ENCODE measurements at places on chromosomes 12 and 14. TPM values are rescaled to one million over a fixed set of nuclear protein-coding genes. Genes with fewer than 3 reads are reported as not detected.

Gene IQSEC3
- total RNA-seq: not detected

Gene G2E3
- total RNA-seq: 29.0 TPM

Gene AMDHD1
- 0.17 TPM for total RNA-seq

Gene OR4K14
- total RNA-seq: not detected

Gene TAS2R46
- total RNA-seq: 0.11 TPM

Gene KRT71
- total RNA-seq: not detected

Gene GPR65
- not detected for total RNA-seq

Gene ARF6
- total RNA-seq: 67.7 TPM

Gene C12orf76
- total RNA-seq: 7.7 TPM

Gene HOTAIR
- total RNA-seq: 7.0 TPM

Gene HIGD1C
- not detected for total RNA-seq

Gene PLA2G1B
- total RNA-seq: not detected

Gene PDE3A
- not detected for total RNA-seq

Gene FAM222A
- total RNA-seq: 1.2 TPM

Gene SOAT2
- not detected for total RNA-seq

GRCh38 chr12:98217257-98217656, 298.1 kb upstream of the TMPO start:
- no peak for DNase-seq

GRCh38 chr12:7959701-7960121, 23.7 kb upstream of the SLC2A3 start:
- peak; percentile 23 for DNase-seq

DNA sequence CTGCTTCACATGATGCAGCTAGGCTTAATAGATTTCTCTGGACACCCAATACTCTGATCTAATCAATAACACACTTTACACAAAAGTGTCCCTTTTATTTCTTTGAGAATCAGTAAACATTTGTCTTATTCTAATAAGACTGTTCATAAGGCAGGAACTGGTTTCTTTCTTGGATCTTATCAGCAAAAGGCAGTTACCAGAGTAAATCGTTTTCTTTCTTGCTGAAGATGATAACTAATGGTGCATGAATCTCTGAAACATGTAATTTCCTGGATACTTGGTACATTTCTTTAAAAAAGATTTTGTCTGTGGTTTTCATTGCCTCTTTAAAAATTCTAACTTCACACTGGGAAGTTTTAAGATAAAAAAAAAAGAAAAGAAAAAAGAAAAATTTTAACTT, 39.6 kb downstream of the WIF1 start:
- DNase-seq: no peak

DNA sequence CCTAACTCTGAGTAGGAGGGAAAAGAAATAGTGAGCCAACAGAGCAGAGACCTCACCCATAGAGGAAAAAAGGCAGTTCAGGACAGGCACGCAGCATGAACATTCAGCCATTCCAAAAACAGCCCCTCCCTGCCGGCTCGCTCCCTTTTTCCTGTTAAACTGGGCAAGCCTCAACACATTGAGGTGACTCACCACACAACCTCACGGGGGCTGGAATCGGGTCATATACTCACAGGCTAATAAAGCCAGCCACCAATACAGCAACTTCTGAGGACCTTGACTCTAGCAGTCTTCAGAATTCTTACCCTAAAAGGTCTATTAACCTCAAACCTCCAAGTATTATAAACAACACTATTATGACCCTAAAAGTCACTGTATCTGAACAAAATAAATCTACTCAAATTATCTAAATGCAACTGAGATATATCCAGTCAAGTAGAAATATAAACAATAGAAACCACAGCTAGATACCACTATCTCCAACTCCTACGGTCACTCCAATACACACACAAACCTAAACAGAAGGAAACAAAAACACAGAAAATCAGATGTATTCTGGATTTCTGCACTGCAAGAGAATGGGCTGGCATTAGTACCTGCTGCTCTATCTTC, 6.3 kb downstream of the YBX3 start:
- DNase-seq: peak; percentile 90

- DNase-seq: no peak
Measured at GRCh38 chr12:77060136-77060882, 5.1 kb downstream of the E2F7 start.

- no peak for DNase-seq
Measured at GRCh38 chr12:120064054-120064940, 52.3 kb downstream of the RAB35 start.

GRCh38 chr12:64733857-64734256, 25.3 kb downstream of the GNS start:
- peak; percentile 95 for DNase-seq

DNA sequence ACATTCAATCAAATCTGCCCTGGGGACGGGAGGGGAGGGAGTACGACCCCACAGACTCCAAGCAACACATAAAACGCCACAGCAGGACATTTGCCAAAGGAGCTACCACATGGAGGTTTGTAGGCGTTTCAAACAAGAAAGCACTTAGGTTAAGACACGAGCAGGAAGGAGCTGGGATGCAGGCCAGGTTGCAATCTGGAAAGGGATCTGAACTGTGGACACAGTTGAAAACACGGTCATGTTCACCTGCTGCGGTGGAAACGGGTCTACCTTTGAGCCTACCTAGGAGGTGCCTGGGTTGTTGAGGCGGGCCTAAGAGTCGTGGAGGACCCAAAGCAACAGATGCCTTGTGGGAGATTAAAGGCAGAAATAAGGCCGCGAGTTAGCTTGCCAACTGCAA, 18.4 kb downstream of the PRKAB1 start:
- DNase-seq: no peak

DNA sequence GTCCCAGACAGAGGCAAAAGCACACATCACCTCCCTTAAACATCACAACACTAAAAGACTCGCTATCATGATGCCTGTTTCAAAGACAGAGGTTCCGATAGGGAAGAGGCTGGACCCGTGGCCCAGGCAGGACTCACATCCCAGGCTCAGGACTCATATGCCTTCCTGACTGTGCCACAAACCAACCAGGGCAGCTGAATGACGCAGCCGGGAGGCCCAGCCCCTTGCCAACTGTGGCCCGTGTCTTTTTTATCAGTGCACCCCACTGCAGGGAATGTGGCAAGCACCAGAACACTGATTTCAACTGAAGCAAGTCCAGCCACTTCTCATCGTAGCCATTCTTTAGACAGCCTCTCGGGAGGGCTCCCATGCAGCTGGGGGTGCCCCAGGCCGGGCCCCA, 132.3 kb downstream of the KSR2 start:
- no peak for DNase-seq

DNA sequence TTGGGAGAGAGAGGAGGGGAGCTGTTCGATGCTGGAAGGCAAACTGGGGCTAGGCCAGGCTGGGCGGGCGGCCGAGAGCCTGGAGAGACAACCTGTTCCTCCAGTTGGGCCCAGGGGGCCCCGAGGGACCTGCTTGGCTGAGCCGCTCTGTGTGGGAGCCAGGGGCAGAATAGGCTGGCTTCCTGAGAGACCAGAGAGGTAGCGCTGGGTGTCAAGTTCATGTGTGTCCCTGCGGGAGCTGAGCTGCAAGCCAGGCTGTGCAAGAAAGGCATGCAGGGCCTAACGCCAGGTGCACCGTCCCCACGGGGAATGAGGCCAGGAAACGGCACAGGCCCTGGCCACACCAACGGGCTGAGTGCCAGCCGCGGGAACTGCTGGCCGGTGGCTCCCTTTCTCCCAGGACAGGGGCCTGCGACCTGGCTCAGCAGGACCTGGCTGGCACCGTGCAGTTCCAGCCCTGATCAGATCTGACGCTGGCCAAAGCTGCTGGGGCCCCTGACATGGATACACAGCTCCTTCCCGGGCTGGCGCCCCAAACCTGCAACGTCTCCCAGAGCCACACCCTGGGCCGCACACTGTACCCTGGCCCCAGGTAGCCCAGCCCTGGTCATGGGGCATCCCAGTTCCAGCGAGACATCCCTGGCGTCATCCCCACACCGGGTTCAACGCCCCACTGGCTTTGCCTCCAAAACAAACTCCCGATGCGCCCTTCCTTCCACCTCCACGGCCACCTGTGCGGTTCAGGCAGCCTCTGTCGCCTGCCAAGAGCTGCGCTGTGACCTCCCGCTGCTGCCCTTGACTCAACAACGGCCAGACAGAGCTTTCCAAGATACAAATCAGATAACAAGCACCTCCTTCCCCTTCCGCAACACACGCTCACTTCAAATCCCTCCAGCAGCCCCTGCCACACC, 65.0 kb downstream of the RFLNA start:
- DNase-seq: no peak

GRCh38 chr12:9880532-9881078, 684 bp upstream of the KLRF2 start:
- DNase-seq: no peak

GRCh38 chr12:108728820-108729611, 2.3 kb downstream of the CORO1C start:
- no peak for DNase-seq

DNA sequence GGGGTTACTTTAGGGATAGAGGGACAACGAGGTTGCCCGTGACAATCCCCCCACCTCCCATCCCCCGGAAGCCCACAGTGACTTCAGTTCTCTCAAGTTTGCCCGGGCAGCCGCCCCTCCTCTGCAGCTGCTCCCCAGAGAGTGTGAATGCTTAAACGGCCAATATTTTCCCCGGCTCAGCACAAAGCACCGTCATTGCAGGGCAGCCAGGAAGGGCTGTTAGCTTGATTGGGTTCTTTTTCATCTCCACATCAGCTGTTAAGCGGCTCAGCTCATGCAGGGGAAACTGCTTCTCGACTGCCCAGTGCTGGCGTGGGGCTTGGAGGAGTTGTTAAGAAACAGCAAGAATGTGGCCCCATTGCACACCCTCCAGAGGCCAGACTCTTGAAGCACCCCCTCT, 120.5 kb upstream of the NCOR2 start:
- no peak for DNase-seq

DNA sequence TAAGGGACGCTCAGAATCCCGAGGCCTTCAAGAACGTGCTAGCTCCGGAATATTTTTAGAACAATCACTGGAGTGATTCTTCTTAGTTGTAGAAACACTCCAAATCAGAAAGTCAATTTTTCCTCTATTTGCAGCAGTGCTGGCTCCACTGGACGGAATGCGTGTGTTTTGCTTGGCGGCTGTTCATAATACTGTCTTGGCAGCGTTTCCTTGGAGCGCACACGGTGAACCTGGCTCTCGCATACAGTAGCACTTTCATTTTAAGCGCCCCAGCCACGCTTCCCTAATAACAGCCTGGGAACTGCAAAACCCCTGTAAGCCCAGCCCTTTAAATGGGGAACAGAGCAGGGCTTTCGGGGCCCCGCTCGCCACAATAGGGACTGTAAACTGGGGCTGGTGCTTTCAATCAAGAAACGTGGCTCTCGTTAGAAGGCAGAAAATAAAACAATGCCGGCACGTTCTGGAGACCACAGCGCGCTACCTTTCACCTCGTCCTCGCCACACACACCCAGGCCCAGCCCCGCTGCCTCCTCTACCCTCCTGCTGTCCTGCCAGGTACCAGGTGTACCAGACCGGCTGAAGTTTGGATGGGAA, 79.9 kb downstream of the BCL11B start:
- no peak for DNase-seq

GRCh38 chr14:77184396-77185092, 2.9 kb downstream of the TMEM63C start:
- peak; percentile 7 for DNase-seq

- DNase-seq: no peak
Measured at GRCh38 chr12:113173081-113173698, 12.1 kb downstream of the DDX54 start.

- DNase-seq: peak; percentile 62
Measured at GRCh38 chr14:88013750-88014349, 8.9 kb downstream of the GPR65 start.

- no peak for DNase-seq
Measured at GRCh38 chr12:128259556-128260070, 7.4 kb upstream of the TMEM132C start.

DNA sequence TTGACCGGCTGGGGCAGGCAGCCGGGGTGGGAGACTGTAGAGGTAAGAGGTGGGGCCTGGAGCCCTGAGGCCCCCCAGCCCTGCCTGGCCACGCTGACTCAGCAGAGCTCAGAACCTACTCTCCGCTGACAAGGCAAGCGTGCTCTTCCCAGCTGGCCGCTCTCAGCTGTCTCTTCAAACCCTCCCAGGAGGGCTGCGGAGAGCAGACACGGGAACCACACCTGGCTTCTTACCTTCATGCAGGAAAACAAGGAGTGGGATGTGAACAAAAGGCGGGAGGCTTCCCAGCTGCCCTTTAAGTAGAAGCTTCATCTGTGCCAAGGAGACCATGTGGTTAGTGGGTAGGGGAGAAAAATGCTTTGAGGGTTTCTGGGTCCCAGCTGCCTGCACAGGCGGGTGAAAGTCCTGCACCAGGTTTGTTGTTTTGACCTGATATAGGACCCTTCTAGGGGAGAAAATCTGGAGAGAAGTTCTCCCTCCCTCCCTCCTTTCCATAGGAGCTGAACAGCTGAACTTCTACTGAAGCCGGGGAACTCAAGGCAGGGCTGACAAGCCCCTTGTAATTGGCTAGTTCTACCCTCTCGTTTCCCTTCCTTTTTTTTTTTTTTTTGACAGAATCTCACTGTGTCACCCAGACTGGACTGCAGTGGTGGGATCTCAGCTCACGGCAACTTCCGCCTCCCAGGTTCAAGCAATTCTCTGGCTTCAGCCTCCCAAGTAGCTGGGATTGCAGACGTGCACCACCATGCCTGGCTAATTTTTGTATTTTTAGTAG, 12.8 kb upstream of the TESC start:
- no peak for DNase-seq

Data from LHCN-M2 (cell line).